Cortex of kidney (tissue), 1 donor: ENCODE measurements at places on chromosomes 6 and 20.

DNA sequence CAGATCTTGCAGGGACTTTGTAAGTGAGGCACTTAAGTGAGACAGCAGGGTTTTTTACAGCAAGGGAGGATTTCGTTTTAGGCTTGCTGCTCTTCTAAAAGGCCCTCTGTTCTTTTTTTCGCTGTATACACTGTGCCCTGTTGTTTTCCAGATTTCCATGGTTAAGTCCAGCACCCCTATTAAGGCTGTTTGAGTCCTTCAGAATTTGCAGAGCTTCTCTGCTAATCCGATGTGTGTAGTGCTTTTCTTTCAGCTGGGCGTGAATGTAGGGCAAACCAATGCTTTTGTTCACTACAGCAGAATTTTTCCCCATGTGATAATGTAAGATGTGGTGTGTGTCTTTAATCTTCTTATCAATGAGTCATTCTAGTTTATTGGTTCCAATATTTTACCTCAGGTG, 200.5 kb upstream of the RREB1 start:
- DNase-seq: no peak

- no peak for DNase-seq
Observed at GRCh38 chr20:53122853-53123252, 150.7 kb downstream of the TSHZ2 start.

DNA sequence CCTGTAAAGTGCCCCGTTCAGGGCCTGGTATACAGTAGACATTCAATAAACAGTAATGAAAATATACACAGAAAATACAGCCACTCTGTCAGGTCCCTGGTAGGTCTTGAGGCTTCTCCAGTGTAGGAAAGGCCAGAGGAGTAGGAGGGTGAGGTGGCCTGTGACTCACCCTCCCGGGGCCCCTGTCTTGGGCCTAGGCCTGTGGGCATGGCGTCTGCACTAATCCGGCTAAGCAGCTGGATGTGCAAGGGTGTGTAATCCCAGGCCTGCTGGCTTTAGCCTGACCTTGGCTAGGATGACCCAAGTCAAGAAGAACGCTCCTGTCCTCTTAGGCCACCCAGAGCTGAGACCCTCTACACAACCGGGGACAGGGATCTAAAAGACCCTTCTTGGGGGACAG, 84.9 kb downstream of the KCNB1 start:
- no peak for DNase-seq

DNA sequence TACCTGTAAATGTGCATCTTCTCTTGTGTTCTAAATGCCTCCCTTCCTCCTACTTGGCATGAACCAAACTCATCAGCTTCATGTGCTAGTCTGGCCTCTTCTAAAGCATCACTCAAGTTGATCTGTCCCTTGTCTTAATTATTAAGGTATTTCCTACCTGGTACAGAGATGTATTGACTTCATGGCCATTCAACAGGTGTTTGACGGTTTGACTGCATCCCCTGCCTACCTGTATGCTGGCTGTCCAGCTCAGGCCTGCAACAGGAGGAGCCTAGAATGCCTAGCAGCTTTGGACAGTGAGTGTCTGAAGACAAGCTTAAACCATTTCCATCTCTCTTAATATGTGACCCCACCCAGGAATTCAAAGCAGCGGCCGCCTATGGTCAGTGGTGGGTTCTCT, 24.6 kb downstream of the RIN2 start:
- no peak for DNase-seq

- DNase-seq: no peak
Observed at GRCh38 chr6:87944541-87944954, 103.1 kb upstream of the SPACA1 start.

DNA sequence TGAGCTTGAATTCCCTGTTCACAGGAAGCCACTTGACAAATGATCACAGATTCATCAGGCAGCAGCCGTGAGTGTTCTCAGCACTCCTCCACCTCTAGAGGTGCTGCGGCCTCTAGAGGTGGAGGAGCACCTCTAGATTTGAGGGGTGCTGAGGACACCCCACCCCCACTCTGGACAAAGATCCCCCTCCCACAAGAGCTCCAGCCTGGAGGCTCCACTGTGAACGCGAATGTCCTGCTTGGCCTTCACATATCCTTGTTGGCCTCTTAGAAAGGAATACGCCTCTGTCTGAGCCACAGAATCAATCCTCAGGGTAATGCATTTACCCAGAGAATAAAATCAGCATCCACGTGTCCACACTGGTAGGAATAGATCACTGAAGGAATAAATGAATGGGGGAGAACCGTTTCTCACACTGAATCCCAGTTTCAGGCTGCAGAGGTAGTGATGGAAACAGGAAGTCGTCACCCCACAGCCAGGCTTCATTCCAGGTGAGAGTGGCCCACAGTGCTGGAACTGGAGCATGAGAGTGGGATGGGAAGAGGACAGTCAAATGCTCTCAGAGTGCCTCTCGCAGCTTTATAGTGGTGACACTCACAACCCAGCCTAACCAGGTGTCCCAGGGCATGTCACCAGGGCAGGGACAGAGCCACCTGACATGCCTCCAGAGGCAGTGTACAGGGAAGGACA, 16.6 kb downstream of the NPEPL1 start:
- no peak for DNase-seq

- no peak for DNase-seq
Observed at GRCh38 chr20:62004614-62005013, 61.1 kb downstream of the TAF4 start.

DNA sequence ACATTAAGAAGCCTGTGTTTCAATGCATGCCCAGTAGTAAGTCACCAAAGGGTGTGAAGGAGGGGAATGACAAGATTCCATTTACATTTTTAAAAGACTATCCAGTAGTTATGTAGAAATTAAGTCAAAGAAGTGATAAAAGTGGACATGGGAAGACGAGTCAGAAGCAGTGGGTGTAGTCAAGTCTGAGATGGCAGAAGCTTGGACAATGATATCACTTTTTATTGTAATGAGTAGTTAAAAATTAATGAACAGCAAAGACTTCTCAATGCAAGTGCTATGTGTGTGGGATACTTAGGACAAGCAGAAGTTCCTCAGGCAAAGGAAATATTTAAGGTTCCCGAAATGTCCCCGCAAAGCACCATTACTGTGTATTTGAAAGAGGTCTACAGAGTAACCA, 156.0 kb downstream of the DST start:
- DNase-seq: no peak

GRCh38 chr6:74114428-74114827, 418.4 kb downstream of the CD109 start:
- no peak for DNase-seq

DNA sequence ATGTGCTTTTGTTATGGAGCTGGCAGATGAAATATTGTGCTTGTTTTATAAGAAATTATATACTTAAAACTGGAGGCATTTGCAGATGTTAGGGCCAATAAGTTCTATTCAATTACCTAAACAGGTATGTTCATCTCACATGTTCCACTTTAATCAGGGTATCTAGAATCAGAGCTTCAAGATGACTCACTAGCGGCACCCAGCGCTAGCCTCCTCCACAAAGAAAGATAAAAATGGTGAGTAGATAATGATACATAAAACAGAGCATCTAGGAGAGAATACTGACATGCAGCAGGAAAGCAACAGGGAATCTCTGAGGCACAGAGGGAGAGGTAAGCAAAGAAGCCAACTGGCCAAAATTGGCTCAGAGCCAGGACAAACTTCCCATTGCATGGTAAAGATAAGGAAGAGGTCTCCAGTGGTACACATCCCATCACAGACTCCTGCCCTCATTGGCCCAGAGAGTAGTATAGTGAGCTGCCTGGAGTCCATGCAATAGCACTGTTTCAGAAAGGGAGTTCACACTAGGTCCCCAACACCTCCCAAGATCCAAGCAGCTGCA, 200.7 kb upstream of the SPTLC3 start:
- no peak for DNase-seq

DNA sequence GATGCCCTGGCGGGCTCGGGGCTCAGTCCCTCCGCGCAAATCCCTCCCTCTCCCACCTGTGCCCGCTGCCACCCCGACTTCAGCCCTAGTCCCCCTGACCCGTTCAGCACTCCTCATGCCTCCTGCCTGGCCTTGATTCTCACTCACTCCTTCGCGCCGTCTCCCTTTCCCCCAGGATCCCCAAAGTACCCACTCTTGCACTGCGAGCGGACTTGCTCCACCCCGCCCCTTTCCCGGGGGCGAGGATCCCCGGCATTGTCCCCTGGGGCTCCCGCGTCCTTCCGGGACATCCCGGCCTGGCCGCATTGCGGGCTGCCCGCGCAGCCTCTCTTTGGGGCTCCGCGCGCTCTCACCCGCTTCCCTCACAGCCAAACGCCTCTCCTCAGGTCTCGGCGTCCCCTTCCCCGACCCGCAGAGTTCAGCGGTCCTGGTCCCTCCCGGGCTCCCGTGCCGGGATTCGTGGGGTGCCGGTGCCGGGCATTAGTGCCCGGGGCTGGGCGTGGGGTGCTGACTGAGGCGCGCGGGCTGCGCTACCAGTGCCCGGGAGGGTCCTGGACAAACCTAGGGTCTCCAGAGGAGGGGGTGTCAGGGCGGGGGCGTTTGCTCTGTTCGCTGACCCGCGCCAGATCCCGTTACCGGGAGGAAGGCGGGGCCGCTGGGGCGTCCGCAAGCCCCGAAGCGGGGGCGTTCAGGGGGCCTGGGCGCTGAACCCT, 45.5 kb upstream of the SUPT3H start:
- DNase-seq: no peak

DNA sequence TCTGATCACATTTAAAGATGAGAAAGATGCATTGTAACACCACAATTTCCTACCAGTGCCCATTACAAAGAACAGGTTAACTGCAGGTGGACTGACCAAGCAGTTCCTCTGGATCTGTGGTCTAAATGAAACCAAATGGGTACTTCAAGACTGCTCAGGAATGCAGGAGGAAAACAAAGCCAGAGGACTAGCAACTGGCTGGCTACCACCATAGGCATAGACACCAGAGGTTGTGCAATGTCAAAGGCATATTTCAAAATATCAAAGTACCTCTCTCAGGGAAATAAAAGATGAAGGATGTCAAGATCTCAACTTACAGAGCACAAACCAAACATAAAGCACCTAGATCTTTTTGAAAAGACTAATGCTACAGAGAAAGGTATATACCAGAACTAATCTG, 65.5 kb downstream of the GMDS start:
- no peak for DNase-seq

DNA sequence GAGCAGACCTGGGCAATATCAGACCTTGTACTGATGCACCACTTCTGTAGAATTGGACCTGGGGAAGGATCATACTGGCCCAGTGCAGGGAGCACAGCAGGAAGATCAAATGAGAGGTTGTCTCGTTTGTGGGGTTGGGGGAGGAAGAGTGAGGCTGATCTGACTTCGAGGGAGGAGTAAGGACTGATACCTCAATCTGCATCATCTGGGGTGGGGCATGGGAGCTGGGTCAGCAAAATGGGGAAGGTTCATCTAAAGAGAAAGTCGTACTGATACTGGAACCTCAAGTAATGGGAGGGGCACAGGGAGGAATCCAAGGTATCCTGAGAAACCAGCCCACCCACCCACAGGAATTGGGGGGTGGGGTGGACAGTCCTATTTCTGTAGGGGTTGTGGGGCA, 3.7 kb downstream of the RNF39 start:
- DNase-seq: no peak

DNA sequence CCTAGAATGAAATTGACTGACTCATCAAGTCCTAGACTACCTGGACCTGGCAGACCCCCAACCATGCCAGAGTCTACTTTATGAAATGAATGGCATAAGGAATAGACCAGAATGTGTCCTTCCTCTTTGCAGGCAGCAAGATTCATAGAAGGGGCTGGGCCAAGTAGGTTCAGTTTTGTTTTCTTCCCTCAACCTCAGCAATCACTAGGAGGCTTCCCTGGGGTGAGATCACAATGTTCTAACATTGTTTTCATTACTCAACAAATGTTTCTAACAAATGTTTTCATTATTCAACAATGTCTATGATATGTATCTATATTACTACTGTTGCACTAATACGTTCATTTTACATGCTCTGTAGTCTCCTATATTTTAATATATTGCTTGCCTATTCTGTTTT, 8.4 kb upstream of the FAM162B start:
- no peak for DNase-seq

DNA sequence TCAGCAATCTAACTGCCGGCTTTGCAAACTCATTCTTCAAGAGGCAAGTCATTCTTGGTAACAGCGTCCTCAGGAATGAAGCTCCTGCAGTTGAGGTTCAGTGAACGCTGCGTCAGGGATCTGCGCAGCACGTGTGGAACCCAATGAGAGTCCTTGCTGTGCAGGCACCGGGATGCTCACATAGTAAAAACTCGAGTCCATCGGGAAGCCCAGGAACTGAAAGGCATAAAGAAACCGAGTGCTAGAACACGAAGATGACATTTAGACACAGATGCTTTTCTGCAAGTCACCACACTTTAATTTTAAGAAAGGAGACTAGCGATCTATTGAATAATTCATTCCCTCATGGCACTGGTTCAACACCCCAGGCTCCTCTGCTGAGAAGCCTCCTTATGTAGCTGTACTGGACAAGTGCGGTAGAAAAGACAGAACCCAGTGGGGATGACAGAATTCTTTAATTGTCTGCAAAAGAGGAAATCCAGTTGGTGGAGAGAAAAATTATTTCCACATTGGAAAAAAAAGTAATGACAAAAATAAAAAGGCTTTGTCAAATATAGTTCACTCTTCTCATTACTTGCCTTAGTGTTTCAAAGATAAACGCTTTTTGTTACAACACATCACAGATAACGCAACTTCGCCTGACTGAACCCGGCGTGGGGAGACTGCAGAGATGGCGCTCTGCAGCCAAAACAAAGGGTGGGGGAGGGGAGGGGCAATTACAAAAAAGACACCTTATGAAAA, 1.9 kb upstream of the AFDN start:
- DNase-seq: no peak

DNA sequence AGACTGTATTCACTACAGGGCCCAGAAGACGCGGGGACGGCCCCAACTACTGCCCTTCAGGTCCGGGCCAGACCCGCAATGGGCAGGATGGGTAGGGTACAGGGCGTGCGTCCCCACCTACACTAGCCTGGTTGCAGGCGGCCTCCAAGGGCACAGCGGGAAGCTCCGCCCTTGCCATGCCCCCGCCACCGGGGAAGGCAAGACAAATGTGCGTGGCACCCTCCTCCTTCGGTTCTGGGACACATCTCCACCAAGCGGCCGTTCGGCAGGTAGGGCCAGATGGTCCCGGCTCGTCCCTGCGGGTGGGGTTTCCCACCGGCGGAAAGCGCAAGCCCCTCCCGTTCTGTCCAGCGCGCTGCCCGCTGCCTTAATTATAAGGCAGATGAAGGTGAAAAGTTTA, 5.6 kb downstream of the NXT1 start:
- no peak for DNase-seq

DNA sequence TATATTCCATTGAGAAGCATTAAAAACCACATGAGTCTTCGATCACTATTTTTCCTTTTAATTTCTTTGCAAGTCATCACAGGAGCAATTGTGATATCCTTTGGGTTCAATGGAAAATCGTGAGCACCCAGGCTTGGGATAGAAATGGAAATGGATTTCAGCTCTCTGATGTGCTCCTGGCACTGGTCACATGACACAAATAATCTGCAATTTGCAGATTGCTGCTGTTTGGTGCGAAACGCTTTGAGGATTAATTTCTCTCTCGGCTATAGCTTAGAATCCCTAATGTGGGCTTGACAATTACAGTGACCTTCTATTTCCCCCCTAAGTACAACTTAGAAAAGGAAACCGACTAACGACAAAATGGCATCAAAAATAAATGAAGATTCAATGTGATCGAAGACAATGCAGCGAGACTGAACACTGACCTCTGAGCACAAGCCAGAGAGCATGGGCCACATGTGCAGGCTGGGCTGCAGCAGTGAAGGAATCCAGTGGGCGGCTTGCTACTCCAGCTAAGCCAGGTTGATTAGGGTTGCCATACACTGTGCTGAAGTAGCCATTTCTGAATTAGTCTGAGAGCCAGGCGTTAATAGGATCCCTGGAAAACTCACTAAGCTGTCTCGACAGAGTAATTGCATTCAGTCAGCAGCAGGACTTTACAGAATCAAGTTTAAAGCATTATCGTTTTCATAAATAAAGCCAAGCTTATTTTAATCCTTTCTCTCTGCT, 301.8 kb upstream of the AGPAT4 start:
- DNase-seq: no peak
